ENCODE measurements at places on chromosomes 1 and 21.

- DNase-seq = no peak
Observed at GRCh38 chr1:225873281-225873850, 8.8 kb downstream of the TMEM63A start.

GRCh38 chr1:38263438-38263837 lies 216.8 kb upstream of the POU3F1 start:
- DNase-seq = no peak

- peak; percentile 11 for DNase-seq
Observed at GRCh38 chr21:34351786-34352241, 12.0 kb upstream of the KCNE2 start.

DNA sequence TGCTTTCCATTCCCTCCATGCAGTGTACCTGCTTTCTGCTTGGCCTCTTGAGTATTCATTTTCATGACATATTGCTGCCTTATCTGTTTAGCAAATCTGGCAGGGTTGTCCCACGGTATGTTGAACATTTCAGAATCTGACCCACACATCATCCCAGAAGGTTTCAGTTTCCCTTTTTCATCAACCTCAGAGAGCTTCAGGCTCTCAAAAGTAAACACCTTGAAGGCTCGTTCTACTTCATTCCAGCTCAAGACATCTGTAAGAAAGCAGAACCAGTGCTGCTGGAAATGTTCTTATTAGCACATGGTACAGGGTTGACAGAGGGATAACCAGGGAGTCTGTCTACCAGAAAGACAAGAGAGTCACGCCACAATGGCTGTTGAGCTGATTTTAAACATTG lies 103.6 kb downstream of the SPAG17 start:
- no peak for DNase-seq

DNA sequence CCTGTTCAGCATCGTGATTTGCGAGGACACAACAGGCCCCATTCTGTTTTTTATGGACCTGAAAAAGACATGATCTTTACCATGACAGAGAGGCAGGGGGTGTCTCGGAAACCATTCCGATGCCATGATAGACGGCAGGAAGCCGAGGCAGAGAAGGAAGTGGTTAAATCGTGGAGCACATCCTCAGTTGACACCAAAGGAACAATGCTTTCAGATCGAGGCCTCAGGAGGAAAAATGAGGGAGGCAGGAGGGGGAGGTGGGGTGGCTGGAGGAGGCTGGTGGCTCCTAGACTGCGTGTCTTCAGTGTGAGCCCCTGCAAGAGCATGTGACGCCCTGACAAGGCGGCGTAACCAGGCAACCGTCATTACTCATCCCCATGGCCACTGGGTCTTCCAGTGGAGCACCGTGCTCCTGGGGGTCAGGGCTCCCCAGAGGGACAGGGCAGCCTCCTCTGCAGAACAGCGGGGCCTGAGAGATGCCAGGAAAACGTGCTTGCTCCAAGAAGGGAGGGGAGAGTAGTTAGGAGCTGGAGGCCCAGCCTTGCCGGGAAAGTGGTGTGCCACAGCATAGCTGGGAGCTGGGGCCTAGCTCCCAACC lies 172.8 kb upstream of the TMEM51 start:
- no peak for DNase-seq

DNA sequence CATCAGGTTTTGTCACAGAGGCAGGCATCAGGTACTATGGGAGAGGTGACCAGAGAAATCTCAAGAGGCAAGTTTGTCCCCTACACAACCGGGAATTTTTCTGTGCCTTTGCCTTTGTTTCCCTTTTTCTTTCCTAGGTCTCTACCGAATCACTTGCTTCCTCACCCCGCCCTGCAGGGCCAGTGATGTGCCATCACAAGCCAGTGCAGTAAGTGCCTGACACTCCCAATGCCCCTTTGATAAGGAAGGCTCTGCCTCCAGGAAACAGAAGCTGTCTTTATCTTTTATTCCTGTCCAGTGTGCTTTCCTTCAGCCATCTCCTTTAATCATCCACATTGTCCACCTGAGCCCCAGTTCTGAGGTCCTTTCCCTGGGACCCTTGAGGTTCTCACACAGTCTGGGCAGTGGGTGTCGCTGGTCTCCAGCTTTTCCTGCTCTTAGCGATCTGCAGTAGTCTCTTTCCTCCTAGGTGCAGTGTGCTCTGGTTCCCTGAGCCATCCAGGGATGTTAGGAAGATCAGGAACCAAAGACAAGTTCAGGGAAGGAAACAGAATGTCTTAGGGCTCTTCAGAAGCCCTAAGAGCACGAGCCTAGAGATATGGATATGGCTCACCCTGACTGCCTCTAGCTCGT lies 36.6 kb downstream of the GJA5 start:
- peak; percentile 16 for DNase-seq

GRCh38 chr1:47689894-47690293 lies 252.1 kb downstream of the FOXD2 start:
- no peak for DNase-seq
